ENCODE measurements at places on chromosomes 2 and 18.
A peak's percentile ranks its signal among the peaks of the same experiment; 100 is the strongest.

DNA sequence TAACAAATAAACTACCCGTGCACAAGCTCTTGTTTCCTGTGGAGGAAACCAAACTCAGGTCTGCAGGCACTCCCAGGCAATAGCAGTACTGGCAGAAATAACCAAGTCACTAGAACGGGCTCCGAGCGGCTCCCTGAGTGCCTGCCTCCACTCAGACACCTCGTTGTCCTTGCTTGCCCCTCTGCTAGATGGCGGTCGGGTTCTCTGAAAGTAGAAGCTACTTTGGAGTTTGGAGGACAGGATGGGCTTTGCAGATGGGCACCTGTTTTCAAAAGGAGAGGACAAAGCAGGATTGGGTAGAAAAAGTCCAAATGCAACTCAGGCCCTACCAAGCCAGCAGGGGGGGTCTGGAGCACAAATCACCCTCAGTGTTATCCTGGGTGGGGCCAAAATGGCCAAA, 136.4 kb downstream of the LRRC30 start:
- no peak for DNase-seq

GRCh38 chr2:105100046-105100840, 62.4 kb downstream of the MRPS9 start:
- DNase-seq, result no peak

GRCh38 chr2:19883971-19884720, 17.6 kb downstream of the TTC32 start:
- DNase-seq, result no peak

DNA sequence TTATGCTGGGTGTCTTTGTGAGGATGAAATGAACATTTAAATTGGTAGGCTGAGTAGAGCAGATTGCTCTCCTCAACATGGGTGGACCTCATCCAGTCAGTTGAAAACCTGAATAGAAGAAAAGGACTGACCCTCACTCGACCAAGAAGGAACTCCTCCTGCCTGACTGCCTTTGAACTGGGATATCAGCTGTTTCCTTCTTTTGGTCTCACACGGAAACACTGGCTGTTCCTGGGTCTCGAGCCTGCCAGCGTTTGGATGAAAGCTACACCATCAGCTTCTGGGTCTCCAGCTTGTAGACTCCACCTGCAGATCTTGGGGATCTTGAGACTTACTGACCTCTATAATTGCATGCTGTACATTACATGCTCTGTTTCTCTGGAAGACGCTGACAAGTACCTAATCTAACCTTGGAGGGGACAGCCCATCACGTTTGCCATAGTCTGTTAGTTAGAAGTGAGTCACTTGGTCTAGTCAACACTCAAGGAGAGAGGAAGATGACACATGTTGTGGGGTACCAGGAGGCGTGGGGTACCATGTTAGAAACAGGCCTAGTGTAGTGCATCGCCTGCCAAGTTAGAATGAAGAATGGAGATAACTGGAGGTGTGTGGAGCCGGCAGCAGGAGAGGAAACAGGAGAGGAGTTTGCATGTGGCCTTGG, 267.0 kb downstream of the MREG start:
- peak; percentile 12 for DNase-seq

- no peak for DNase-seq
Measured at GRCh38 chr18:36075862-36076587, 8.7 kb upstream of the RPRD1A start.

DNA sequence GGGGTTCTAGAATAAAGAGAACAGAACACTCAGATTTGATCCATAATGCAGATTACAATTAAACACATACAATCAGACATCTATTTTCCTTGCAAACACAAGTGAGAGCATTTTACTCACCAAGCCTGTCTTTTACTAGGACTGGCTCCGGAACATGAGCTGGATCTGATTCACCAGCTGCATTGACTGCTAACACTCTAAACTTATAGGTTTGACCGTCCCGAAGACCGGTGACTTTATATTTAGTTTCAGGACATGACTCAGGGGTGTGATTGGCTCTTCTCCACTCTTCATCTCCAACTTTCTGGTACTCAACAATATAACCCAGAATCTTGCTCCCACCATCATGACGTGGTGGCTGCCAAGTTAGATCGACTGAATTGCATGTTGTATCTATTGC, 112.4 kb downstream of the PLEKHA3 start:
- DNase-seq, result no peak
